ENCODE measurements at places on chromosomes 11 and 22.
A peak's percentile ranks its signal among the peaks of the same experiment; 100 is the strongest.

DNA sequence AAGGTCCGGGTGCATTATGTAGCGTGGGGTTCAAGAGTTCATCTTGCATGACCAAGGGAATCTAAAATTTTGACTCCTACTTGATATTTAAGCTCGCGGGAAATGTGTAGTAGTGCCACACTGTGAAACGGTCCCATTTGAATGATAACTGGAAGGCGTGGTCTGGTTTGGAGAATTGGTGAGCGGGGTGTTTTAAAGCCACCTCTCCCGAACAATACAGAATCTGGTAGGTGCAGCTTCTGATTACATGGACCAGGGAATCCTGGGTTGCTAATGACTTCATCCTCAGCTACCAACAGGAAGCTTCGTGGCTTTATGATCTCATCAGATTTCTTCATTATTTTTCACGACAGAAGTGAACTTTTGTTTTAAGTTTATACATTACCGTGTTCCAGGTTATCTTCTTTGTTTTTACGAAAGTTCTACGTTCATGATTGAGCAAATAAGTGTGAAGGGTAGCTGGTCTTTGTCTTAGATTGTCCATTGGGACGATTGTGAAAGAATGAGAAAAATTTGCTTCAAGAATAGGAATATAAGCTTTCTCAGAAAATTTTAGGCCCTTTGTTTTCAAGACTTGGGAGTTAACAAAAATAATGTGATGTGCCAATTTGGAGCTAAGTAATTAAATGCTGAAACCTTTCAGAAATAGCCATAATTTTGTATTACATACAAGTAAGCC lies 1.7 kb downstream of the QSER1 start:
- DNase-seq, result peak; percentile 79

GRCh38 chr11:64771861-64772260 lies 6.5 kb downstream of the SF1 start:
- DNase-seq, result no peak

DNA sequence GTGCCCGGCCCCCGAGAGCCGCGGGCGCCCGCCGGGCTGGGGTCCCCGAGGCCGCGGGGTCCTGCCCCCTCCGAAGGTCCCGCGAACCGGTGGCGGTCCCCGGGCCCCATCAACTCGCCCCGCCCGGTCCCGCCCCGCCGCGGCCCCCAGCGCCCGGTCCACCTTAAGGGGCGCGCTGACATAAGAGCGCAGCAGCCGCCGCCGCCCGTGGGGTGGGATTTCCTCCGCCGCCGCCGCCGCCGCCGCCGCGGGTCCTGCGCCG lies at the start of gene ZDHHC8:
Gene ZDHHC8, plus strand, starts transcription at position 208 of the 262 bp plus-strand sequence. CDS start 144 bp downstream, outside the sequence.
- no peak for DNase-seq

DNA sequence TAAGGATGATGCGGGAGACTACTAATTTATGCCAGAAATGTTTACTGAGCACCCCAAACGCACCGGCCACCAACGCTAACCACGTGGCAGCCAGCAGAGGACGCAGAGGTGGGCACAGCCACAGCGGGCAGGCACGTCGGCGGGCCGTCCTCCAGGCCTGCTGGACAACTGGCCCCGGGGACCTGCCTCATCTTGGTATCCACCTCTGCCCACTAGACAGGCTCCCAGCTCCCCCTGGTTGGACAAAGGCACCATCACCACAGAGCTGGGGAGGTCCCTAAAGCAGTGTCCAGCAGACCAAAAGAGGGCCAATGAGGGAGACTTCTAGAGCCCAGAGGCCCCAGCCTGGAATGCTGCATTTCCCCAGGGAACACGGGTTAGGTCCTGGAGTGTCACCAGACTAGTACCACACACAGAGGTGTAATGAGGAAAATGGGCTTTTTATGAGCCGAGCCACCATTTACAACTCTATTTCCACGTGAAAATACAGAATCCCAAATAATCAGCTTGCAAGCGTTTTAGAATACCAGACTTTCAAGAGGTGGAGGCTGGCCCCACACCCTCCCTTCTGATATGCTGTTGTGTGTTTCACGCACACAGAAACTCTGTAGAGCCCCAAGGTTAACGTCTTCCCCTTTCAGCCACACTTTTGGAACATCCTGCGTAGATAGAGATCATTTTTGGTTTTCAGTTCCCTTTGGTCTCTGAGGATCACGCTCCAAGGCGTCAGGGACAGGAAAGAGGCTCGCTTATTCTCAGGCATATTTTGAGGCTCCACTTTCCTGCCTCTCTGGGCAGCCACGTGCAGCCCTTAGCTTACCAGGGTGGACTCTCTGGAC lies 23.7 kb upstream of the BID start:
- no peak for DNase-seq

DNA sequence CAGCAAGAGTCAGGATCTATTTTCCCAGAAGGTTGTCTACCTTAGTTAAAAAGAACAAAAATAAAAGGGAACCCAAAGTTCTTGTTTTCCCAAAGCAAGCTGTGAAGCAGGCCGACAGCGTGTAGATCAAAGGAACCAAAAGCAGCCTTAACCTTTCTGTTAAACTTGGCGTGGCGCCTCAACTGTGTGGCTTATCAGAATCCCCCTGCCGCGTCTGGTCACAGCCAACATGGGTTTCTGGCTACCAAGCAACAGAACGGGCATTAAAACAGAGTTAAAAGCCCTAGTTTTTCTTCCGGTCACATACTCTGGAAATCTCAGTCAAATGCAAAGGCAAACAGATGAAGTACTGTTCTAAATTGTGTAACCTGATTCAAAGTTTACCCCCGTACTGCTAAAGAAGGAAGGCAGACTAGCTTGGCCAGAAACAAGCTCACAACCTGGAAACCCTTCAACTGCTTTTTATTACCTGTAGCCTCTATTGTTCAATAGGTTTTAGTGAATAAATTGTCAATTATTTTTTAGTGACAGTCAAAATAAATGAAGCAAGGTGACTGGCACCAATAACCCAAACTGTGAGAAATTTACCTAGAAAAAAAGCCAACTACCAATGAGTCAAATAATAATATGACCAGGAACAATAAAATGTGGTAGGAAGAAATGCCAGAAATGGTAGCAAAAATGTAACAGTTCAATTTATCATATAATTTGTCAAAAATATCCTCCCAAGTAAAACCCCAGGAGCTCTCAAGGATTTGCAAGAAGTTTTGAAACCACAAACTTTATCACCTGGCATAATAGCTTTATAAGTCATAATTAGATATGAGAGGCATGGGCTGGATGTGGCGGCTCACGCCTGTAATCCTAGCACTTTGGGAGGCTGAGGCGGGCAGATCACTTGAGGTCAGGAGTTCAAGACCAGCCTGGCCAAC lies 21.4 kb downstream of the CHKA start:
- no peak for DNase-seq

DNA sequence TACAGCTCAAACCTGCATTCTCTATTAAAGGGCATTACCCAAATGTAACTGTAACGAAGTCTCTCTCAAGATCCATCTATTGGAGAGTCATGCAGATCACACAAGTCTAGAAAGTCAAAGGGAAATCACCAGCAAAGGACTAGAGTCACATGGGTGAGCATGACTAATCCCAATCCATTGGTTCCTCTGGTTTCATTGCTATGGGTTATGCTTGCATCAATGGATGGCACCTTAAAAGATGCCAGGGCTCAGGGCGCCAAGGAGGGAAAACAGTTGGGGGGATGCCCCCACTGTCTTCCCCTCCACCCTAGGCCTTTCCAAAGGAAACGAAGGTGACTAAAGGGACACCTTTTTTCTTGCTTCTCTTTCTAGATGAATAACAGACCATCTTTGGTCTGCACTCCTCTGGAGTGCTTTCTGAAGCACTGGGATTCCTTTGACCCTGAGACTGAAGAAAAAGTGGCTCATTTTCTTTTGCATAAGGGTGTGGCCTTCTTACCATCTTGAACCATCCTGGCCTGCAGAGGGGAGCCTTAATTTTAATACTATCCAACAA lies 8.1 kb downstream of the NXPE4 start:
- no peak for DNase-seq

- no peak for DNase-seq
These were observed 320.3 kb upstream of the SORL1-AS1 start for GRCh38 chr11:121773076-121773475.

DNA sequence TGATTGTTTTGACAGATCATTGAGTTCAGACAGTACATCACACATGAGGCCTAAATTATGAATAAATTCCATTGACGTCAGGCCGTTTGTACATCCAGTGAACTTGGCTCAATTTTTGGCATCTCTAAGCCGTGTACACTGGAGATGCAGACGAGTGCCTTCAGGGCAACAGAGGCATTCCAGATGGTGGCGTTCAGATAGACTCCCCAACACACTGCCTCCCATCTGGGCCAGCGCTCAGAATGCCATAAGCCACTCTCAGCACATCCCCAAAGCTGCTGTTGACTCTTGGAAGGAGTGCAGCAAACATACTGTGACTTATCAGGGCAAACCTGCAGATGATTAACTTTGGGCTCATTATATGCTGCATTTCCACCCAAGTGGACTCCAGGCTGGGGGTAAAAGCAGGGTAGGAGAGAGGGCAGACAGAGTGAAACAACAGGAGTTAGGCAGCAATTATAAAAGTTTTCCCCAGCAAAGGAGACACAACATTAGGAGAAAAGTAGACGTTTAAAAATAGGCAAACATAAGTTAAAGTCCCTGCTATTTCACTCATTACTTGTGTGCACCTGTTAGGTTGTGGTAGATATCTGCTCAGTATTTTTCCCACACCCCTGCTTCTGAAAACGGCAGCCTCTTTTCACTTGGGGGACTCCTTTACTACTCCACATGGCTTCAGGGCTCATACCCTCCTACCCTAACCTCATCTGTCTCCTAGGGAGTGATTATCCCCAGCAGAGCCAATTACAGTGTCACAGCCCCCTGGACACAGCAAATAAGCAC lies 60.2 kb upstream of the PDE3B start:
- DNase-seq, result peak; percentile 91

GRCh38 chr11:118980191-118980881 lies 8.8 kb downstream of the FOXR1 start:
- DNase-seq, result no peak

- no peak for DNase-seq
These were observed 27.7 kb upstream of the BIRC3 start for GRCh38 chr11:102289592-102289991.

DNA sequence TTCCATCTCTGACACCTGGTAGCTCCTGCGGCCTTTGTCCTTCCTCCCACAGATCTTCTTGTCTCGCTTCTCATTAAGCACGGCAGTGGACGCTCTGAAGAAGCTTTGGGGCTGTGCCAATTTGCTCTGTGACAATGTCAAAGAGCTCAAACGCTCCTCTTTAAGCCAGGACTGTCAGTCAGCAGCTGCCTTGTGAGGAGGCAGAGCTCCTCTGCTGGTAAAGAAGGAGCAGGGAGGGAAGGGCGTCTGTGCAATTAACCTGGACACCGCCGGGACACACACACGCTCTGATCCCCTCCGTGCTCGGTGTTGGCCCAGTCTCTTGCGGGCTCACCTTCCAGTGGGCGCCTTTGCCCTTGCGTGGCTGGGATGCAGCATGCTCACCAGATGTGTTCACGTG lies 373.9 kb downstream of the BRD1 start:
- DNase-seq, result no peak

DNA sequence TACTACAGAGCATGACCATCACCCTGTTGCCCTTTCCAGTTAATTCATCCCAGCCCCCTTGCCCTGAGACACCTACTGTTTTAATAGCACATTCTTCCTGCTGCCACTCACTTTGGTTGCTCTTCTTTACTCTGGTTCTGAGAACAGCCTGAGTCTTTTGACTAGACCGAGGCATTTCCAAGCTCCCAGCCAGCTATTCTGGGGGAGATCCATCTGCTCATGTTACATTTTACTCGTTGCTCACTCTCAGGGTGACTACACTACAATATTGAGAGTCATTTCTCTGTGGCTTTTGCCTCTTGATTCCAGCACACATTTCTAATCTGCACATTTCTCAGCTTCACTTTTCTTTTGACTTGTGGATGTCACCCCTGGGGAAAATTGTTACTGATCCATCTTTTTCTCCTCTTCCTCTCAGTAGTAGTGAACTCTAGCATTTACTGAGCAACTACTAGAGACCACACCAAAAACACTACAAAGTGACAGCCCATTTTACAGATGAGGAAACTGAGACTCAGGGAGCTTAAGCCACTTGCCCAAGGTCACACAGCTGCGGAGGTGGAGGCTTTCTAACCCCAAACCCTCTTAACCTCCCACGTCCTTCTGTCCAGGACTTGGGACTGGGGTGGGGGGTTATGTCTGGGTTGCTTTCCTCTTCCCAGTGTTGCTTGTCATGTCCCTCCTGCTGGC lies 117.8 kb downstream of the C11orf91 start:
- no peak for DNase-seq

- no peak for DNase-seq
These were observed 24.3 kb downstream of the RPL27A start for GRCh38 chr11:8706673-8707432.

DNA sequence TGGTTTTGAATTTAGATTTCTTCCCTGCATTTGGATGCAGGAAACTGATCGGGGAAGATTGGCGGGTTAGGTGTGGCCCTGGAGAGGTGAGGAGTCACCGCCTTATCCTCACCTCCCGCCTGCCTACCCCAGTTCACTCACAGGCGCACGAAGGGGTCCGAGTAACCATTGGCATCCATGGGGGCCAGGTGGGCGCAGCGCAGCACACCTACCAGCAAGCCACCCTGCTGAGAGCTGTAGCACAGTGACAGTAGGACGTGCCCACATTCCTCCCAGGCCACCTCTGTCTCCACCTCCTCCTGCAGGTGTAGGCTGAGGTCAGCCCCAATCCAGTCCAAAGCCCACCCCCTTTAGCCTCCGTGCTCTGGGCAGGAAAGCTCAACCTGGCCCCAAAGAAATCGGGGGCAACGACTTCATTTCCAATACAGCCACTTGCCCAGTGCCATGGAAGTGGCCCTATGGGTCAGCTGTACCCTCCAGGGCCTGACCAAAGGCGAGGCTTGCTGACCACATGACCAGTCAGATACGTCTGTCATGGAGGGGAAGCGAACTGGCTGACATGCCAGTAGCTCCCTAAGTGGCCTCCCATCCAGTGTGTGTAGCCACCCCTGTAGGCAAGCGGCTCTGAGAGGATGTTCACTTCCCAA lies 6.7 kb downstream of the NDUFV1 start:
- DNase-seq, result no peak

GRCh38 chr11:108873310-108873709 lies 208.4 kb downstream of the DDX10 start:
- DNase-seq, result no peak

DNA sequence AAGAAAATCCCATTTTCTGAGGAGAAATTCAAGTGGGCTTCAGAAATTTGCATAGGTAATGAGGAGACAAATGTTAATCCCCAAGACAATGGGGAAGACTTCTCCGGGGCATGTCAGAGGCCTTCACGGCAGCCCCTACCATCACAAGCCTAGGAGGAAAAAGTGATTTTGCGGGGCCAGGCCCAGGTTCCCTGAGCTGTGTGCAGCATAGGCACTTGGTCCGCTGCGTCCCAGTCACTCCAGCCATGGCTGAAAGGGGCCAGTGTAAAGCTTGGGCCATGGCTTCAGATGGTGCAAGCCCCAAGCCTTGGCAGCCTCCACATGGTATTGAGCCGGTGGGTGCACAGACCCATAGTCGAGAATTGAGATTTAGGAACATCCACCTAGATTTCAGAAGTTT lies 570.7 kb downstream of the KCNA4 start:
- DNase-seq, result no peak

Data from NCI-H524 (cell line).